ENCODE measurements at places on chromosomes 5 and 9.

DNA sequence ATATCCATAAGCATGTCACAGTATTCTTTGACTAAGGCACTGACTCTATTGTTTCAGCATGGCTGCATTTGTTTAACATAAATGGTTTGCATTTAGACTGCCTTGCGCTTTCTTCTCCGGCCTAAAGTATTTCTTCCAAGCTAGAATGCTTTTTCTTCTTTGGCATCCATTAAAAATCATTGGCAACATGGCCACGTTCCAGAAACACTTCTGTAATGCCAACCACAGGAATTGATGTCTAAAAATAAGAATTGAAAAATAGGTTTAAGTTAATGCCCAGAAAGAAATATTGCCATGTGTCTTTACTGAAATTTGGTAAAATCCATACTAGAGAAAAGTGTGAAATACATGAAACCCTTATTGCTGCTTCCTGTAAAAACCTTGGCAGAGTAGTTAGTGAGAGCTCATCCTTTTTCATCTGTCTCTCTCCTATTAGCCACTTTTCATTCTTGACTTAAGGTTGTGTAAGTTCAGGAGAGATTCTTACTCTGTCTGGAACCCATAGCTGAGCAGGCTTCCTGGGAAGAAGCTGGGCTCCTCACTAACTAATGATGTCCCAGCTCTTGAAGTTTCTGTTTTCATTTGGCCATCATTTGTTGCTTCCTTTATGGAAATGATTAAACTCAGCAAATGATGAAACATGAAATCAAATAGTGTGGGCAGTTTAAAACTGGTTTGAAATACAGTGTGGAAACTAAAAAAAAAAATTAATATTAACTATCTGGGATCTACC is 58.2 kb upstream of the RPS23 start:
- no peak for DNase-seq

DNA sequence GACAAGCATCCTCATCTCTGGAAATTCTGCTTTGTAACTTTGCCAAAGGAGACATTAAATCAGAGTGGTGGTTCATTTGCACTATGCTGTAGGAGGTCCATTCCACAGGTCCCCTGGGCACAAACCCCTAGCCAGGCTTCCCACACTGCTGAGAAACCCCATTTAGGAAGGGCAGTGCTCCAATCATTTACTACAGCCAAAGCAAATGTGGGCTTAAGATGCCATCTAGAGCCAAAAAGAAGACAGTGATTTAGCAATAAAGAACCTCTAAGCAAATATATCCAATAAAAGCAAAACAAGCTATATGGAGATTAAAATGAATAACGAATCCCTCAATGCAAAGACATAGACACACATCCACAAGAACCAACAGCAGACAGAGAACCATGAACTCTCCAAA is 129.0 kb upstream of the ALDH1B1 start:
- DNase-seq, result no peak

GRCh38 chr5:158486566-158486965 is 613.1 kb downstream of the EBF1 start:
- DNase-seq, result no peak

DNA sequence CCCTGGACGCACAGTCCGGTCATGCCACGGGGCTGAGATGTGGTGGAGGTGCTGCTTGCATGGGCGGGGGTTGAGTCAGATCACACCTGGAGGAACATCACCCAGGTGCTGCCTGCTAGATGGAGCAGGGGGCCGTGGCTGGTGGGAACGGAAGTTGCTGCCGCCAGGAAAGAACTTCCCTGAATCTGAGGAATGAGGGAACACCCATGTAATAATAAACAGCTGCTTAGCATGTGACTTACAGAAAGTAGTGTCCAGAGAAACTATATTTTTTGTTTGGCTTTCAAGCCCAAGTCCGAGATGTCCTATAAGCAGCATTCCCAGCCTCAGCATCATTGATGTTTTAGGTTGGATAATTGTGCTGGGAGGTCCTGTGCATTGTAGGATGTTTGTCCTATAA is 27.1 kb upstream of the FAM240B start:
- DNase-seq, result no peak

GRCh38 chr5:173917788-173918786 is 29.9 kb downstream of the CPEB4 start:
- DNase-seq, result no peak

GRCh38 chr5:173753307-173754168 is 134.6 kb upstream of the CPEB4 start:
- DNase-seq, result no peak

All from NCI-H1694 (cell line).